ENCODE measurements at places on chromosomes 5 and 9.

DNA sequence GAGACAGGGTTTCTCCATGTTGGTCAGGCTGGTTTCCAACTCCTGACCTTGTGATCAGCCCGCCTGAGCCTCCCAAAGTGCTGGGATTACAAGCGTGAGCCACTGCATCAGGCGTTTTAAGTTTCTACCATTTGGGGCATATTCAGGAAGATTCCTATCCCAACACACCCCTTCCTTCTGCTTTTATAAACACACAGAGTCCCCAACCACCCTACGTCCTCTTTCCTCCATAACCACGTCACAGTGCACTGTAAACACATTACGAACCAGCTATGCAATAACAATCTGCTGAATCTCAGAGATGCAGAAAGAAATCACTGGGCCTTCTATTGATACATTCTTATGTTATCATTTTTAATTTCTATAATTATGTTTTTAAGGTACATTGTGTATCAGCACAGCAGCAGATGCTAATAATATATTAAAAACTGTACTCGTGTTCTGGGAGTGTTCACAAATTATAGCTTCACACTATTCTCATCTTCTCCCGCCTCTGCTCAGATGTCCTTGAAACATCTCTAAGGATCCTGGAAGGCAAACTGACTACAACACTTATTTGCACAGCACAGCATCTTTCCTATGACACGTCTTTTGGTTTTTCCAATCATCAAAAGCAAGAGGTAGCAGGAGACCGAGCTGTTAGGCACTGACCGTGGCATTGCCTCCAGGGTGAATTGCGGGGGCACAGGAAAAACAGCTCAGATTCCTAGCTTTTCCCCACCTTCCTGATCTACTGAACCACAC is 60.2 kb downstream of the KCNIP1 start:
- no peak for DNase-seq

DNA sequence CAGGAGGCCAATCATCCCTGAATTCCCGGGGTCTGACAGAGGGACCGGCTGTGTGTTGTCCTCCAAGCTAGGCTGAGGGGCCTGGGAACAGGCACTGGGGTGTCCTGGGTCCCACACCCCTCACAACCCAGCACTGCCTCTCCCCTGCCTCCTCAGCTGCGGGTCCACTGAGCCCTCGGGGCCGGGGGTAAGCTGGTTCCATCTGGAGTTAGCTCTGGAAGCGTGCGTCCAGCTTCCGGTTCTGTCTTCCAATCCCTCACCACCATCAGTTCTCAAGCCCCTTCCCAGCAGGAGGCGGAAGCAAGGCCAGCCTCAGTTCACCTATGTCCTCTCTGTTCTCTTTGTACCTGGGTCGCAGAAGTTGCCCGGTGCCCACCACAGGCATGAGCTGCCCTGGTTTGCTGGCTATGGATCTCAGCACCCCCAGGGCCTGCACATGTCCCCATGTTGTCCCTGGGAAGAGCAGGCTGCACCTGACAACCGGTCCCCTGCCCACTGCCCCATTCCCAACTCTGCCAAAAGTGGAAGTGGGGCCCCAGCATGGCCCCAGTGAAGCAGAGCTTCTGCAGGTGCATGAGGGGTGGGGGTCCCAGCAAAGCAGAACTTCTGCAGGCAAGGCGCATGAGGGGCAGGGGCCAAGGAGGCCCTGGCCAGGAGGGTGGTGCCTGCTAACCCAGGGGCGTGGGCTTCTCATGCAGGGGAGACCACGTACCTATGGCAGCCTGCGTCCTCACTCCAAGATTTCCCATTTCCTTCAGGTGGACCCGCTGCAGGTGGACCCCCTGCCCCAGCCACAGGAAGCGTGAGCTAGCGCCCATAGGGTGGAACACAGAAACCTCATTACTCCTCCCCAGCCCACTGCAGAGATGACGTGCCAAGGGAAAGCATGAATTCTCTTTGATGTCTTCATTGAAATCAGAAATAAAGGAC is 111.9 kb downstream of the ZNF354C start:
- DNase-seq: no peak

- no peak for DNase-seq
These were observed 21.7 kb upstream of the BARHL1 start for GRCh38 chr9:132560616-132561202.

DNA sequence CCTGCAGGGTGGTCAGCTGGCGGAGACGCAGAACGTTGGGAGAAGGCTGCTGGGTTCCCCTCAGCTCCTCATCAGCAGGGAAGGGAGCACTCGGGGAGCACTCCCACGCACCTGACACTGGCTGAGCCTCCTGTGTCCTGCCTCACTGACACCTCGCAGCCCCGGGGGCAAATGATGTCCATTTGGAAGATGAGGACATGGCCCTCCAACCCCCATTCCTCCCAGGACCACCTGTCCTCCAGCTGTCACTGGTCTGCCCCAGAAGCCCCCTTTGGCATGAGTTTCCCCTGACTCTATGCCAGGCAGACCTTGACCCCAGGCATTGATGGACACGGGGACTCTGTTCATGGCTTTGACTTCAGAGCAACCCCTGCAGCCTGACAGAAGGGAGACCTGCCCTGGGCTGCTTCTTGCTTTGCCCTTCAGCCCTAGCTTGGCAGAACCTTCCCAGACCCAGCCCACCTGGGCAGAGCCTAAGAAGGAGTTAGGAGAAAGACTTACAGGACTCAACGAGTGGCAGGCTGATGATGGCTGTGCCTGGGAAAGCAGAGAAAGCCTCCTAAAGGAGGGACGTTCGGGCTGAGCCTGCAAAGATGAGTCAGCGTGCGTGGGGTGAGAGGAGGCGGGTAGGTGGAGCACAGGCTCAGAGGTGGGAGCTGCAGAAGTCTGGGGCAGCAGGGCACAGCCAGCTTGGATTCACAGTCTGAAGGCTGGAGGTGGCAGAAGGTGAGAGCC is 90.6 kb downstream of the LMX1B start:
- peak; percentile 36 for DNase-seq

DNA sequence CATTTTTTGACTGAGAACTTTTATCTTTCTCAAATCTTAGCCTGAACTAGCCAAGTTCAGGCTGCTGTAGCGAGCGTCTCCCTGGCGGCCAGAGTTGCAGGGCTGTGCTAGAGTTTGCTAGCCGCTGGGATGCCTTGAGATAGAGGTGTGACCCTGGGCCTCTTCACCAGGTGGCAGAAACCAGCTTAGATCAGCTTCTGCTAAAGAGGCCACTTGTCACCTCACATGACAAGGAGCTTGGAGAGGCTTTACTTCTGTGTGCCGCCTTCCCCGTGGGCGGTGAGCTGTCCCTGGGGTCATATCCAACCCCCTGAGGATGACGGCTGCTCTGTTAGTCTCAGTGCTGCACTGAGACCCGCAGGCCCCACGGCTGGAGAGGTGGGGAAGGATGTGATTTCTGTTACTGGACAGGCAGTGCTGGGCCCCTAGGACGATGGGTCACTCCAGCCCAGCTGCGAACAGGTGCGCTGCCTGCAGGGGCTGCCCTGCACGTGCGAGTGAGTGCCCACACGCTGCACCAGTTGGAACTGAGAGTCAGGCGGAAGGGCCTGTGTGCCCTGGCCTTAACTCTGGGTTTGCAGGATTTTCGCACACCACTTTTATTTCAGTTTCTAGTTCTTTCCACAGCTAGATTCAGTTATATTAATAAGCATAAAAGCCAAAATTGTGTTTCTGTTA is 63.8 kb downstream of the EHMT1 start:
- no peak for DNase-seq

DNA sequence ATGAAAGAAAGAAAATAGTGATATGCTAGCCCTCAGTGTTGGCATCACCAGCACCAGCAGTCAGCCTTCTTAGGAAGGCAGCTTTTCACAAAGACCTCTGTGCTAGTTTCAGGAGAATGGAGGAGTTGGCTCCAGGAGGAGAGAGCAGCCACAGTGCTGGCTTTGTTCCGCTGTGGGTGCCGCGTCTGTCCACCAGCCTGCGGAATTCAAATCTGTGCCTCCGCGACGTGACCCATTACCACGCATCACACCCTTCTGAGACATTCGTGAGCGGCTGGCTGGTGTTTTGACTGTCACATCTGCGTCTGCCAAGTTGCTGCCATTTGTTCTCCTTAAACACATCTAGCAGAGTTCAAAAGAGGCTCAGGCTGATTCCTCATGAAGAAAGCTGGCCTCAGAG is 34.4 kb downstream of the SNX18 start:
- peak; percentile 65 for DNase-seq

- DNase-seq: no peak
These were observed 545.6 kb downstream of the LRRC70 start for GRCh38 chr5:63124266-63124665.

GRCh38 chr9:120832807-120833206 is 9.9 kb downstream of the PSMD5 start:
- DNase-seq: no peak

- DNase-seq: peak; percentile 61
These were observed 149.9 kb downstream of the ARSB start for GRCh38 chr5:78835176-78835575.

GRCh38 chr5:38424148-38425060 is 132.0 kb downstream of the LIFR start:
- DNase-seq: no peak

All from posterior cingulate gyrus (tissue), 11 donors.